ENCODE measurements at places on chromosomes 5 and 9.
A peak's percentile ranks its signal among the peaks of the same experiment; 100 is the strongest.

DNA sequence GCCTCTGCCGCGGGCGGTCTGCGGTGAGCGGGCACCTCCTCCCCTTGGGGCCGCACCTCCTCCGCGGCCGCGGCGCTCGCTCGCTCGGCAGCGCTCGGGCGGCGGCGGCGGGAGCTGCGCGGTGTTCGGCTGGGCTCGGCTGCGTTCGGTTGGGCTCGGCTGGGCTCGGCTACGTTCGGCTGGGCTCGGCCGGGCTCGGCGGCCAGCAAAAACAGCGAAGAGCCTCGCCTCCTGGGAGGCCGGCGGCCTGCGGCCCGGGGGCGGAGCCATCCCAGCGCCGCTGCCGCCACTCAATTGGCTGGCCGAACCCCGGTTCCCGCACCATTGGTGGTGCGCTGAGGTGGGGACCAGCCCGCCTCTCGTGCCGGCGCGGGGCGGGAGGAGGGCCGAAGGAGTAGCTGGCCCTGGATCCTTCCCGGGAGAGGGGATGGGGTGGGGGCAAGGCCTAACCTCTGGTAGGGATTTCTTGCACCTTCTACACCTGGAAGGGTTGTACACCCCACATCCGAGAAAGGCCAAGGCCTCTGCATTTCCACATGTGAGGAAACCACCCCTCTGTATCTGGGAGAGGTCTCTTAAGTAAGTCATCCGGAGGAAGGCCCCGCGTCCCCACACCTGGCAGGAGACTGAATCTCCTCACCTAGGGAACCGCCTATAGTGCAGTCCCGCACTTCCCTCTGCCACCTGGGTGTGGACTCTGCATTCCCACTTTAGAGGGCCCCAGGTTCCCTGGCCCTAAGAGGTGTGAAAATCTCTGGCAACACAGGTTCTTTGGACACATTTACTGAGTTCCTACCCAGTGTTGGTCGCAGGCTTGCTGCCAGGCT is at the start of gene ENHO:
TSS of gene ENHO (minus strand) at position 20 of the 827 bp plus-strand sequence. CDS start 1,295 bp downstream, outside the sequence.
- DNase-seq = peak; percentile 91

GRCh38 chr5:143680672-143681259 is 131.2 kb upstream of the HMHB1 start:
- DNase-seq = no peak

DNA sequence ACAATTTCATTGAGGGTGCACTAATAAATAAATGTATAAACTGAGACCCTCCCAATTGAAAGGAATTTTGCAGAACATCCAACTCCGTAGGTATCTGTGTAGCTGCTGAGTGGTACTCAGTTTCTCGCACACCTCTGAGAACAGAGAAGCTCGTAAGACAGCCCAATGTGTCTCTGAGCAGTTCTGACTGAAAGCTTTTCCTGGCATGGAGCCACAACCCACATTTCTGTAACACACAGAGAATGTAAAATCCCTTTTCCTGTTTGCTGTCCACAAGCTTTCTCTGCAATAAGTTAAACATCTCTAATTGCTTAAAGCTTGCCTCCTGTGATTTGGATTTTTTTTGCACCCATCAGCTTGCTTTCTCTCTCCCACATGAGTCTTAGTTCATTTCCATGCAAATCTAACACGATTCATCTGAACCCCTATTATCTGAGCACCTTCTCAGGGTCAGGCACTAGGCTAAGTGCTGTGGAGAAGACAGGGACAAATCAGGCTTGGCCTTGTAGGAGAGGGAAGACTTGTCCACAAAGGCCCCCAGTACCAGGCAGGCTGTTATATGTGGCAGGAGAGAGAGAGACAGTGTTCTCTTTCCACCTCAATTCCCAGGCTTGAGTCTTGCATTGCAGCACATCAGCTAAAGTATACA is 44.2 kb upstream of the COL15A1 start:
- DNase-seq = no peak

DNA sequence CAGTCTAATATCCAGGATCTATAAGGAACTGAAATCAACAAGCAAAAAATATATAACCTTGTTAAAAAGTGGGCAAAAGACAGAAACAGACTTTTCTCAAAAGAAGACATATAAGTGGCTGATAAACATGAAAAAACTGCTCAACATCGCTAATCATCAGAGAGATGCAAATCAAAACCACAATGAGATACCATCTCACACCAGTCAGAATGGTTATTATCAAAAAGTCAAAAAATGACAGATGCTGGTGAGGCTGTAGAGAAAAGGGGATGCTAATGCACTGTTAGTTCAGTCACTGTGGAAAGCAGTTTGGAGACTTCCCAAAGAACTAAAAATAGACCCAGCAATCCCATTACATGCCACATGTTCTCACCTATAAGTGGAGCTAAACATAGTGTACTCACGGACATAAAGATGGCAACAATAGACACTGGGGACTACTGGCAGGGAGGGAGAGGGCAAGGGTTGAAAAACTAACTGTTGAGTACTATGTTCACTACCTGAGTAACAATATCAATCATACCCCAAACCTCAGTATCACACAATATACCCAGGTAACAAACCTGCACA is 11.7 kb upstream of the TSSK1B start:
- DNase-seq = no peak

DNA sequence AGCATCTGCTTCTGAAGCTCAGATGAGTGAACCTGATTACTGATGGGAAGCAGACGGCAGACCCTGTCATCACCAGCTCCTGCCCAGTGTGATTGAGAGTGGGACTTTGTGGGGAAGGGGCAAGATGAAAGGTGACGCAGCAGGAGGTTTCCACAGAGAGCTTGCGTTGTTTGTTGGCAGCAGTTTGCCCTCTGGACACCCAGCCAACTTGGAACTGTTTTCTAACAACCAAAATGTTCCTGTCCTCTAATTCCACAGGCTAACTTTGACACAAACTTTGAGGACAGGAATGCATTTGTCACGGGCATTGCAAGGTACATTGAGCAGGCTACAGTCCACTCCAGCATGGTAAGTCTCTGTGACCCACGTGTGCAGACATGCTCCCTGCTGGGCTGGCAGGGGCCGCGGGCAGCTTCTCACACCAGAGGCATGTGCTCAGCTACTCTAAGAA is 20.9 kb downstream of the CYFIP2 start:
- DNase-seq = no peak

DNA sequence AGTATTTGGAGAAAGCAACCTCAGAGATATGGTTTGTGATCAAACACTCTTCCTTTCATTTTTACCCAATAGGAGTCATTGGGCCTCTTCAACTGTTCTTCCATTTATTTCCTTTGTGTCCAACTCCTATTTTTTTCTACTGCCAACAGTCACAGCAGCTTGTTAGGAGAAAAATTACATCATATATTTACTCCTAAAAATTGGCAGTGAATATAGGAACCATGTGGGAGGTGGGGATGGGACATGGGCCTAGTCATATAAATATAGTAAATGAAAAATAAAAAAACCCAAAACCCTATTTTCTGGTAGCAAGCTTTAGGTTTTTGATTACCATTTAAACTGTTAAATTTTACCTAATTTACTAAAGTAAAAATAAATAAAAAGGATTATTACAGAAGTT is 134.9 kb upstream of the MPDZ start:
- no peak for DNase-seq

DNA sequence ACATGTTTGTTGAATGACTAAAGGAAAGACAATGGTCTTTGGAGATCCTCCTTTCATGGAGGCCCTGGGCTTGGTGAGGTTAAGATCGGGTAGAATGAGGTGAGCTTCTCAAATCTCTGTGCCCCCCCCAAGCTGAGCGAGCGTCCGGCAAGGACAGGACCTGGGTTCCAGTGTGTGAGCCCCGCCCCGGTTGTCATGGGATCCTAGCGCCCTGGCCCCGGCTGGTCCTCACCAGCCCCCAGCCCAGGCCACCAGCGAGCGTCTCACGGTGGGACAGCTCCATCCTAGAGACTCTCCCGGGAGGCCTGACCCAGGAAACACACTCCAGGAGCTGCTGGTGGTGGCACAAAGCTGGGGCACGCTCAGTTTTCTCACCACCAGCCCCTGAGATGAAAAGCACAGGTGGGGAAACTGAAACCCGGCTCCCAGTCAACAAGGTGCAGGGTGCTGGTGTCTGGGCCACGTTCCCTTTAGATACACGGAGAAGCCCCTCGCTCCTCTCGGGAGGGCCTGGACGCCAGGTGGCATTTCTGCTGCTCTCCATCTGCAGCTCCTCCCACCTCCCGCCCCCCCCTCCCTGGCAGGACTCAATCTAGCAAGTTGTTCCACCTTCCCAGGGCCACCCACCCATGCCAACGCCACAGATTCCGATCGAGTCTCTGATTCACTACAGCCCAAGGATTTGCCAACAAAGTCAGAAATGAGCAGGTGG is 131.3 kb upstream of the PPP1R26 start:
- no peak for DNase-seq

DNA sequence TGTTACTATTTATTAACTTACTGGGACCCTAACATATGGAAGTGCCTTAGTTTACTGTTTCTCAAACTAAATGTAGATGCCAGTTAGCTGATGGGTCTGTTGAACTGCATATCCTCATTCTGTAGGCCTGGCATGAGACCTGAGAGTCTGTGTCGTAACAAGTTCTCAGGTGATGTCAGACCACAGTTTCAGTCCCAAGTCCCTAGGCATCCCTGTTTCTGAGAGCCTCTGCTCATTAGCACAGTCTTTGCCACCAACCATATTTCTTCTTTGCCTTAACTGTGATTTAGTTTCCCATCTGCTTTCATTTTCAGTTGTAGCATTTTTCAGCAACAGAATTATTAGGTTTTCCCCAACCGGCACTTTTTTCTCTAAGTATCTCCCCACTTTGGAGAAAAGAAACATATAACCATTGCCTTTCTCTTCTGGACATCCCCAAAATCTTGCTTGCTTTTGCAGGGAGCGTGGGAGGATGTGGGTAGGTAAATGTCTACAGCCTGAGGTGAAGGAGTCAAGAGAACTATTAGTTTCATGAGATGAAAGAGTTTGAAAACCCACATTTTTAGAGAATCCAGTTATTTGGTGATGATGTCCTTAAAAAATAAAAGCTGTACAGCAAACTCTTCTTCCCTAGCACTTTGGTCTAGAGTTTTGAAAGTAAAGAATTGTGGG is 74.6 kb downstream of the NUDT12 start:
- DNase-seq = no peak

DNA sequence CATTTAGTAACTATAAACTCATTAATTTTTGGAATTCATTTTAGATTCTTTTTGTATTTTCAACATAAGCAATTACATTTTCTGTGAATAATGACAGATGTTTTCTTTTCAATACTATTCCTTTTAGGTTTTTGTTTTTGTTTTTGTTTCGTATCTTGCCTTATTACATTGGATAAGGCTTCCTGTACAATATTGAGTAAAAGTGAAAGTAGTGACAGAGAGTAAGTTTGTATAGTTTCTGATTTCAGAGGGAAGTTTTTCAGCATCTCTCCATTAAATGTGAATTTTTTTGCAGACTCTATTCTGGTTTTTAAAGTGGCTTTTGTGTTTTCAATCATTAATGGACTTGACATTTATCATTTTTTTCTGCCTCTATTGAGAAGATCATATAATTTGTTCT is 12.8 kb upstream of the CAMK4 start:
- DNase-seq = no peak

DNA sequence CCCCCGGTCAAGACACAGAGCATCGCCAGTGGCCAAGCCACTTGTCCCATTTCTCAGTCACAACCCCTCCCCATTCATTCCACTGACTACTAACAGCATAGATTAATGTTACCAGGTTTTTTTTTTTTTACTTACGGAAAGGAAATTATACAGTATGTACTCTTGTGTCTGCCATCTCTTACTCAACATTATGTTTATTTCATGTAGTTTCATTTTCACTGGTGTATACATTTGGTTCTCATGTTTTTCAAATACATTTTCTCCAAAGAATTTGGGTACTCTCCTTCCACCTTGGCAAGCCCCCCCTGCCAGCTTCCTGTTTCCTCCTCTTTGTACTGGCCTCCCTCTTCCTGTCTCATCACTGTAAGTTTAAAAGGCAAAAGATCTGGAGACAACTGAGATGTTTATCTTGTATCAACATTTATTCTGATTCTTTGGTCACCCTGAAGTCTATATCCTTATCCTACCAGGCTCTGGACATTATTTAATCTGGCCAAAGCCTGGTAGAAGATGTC is 207.3 kb downstream of the SAXO1 start:
- no peak for DNase-seq
